ENCODE measurements at places on chromosomes 4 and X.

DNA sequence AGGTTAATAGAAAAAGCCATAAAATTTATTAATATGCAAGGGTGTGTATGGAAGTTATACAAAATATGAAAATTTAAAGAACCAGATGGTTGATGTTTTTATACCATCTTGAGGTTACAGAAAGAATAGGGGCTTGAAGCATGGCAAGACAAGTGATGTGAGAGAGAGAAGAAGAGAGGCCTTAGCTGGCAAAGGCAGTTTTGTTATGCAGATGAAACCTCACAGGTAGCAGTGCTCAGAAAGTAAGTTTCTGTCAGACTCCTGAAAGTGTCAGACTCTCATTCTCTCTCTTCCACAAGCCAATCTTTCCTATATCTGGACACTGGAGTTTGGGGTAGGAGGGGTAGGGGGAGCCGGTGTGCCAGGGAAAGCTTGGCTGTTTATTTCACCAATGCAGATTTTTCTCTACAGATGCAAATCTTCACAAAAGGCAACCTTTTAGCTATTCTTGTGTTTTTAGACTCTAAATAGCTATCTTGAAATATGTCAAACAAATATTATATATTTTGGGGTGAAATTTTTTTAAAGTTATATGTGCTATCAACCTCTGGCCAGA is 124.5 kb downstream of the CFAP299 start:
- no peaks in the 10 kb centered on the region for H3K36me3 ChIP-seq
- no peaks in the 10 kb centered on the region for H3K4me1 ChIP-seq
- H3K27me3 ChIP-seq: no peaks in the 10 kb centered on the region
- H3K27ac ChIP-seq: no peak overlapping the region
- no peak for DNase-seq
- no peak overlapping the region for H3K4me3 ChIP-seq

GRCh38 chr4:121185960-121186359 is 21.8 kb upstream of the TNIP3 start:
- H3K27ac ChIP-seq: no peak overlapping the region
- H3K36me3 ChIP-seq: no peaks in the 10 kb centered on the region
- DNase-seq: no peak
- no peak overlapping the region for H3K4me3 ChIP-seq
- H3K4me1 ChIP-seq: no peaks in the 10 kb centered on the region

DNA sequence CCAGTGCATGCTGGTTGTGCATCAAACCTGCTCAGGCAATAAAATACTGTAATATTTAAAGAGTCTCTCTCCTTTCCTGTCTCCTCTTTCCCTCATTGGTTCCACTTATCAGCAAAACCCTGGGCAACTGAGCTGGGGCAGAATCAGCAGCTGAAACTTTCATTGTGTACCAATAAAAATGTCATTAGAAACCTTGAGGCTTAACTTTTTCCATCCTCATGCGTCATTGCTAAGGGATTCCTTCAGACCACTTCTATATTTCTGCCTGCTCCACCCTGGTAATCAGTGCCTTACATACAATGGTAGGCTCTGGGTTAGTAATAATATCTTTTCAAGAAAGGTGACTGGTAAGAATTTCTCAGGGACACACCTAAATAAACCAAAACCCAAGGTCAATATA is 880.3 kb downstream of the RPA4 start:
- no peak overlapping the region for H3K4me3 ChIP-seq
- no peaks in the 10 kb centered on the region for H3K27me3 ChIP-seq
- H3K36me3 ChIP-seq: no peaks in the 10 kb centered on the region
- DNase-seq: no peak

GRCh38 chr4:47474799-47475198 is 10.3 kb upstream of the ATP10D start:
- DNase-seq: no peak
- H3K27me3 ChIP-seq: no peaks in the 10 kb centered on the region
- no peak overlapping the region for H3K4me3 ChIP-seq
- H3K27ac ChIP-seq: no peak overlapping the region
- H3K36me3 ChIP-seq: no peaks in the 10 kb centered on the region
- no peaks in the 10 kb centered on the region for H3K4me1 ChIP-seq

DNA sequence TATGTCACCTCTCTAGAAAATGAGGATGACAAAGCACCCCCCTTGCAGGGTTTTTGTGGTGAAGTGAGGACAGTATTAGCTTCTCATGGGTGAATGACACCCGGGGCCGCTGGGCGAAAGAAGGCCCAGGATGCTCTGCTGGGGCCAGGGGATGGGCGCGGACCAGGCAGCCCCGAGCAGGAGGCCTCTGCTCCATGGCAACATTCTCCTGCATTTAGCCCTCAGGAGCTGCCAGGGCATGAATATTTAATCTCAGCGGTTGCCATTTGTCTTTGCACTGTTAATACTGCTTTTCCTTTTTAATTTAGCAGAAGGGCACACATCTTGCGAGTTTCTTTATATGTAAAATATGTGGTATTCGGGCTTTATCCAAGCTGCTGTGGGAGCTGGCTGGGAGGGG is 30.3 kb upstream of the PSAPL1 start:
- no peaks in the 10 kb centered on the region for H3K36me3 ChIP-seq
- peaks cover 76% of the 10 kb centered on the region for H3K4me1 ChIP-seq
- no peak overlapping the region for H3K4me3 ChIP-seq
- DNase-seq: no peak

GRCh38 chrX:39820938-39821708 is 276.6 kb downstream of the BCOR start:
- H3K27ac ChIP-seq: peak overlapping the region; percentile 52
- peak; percentile 83 for DNase-seq
- H3K4me3 ChIP-seq: peak overlapping the region; percentile 40
- H3K27me3 ChIP-seq: peaks cover 49% of the 10 kb centered on the region
